Skeletal muscle cell (primary cell): ENCODE measurements at places on chromosomes 2 and 18.
A peak's percentile ranks its signal among the peaks of the same experiment; 100 is the strongest.

DNA sequence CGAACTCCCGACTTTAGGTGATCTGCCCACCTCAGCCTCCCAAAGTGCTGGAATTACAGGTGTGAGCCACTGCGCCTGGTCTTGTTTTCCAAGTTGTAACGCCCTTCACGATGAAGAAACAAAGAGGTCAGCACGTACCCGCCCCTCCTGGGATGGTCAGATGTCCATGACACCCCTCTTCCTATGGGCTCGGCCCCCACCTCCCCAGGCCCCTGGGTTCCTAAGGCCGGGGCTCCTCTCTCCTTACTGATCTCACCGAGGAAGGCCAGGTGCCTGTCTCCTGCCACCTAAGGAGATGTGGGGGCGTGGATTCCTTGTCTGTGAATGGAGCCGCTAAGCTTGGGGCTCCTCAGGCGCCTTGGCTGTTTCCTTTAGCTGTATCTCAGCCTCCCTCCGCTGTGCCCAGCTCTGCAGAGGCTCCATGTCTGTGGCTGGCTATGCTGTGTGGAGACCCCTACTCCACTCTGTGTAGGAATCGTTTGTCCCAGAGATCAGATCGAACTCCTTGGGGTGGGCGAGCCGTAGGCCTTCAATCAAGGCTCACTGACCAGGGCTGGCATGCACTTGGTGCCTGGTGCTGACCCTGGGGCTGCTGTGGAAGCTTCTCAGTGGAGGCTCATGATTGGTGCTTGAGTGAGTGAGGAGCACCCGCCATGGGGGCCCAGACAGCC is 8.8 kb downstream of the COLEC11 start:
- no peak for DNase-seq

DNA sequence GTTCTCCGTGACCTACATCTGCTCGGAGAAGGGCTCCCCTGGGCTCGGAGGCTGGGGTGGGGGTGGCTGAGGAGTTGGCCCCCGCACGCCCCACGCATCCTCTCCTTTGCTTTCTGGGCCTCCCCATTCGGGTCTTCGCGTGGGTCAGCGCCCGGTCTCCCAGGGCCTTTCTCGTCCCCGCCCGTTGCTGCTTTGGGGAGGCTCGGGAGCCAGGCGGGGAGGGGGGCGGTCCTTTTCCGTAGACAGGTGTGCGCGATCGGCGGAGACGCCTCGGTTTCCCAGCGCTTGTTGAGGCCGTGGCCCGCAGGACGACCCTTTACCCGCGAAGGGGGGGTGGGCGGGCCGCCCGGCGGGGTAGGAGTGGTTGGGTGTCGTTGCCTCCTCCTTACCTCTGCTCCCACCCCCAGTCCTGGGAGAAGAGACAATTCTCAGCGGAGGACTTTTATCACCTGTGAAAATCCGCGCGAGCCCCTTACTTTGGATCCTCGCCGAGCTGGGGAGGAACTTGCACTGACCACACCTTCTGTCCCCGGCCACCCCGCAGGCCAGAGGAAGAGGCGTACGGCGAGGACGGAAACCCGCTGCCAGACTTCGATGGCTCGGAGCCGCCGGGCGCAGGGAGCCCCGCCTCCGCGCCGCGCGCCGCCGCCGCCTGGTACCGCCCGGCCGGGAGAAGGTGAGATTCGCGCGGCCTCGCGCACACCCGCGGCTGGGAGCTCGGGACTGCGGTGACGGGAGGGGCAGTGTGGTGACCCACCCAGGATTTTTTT is 2.6 kb downstream of the ADCYAP1 start:
- DNase-seq: no peak

GRCh38 chr2:237254911-237255578 is 158.9 kb downstream of the COL6A3 start:
- peak; percentile 73 for DNase-seq

DNA sequence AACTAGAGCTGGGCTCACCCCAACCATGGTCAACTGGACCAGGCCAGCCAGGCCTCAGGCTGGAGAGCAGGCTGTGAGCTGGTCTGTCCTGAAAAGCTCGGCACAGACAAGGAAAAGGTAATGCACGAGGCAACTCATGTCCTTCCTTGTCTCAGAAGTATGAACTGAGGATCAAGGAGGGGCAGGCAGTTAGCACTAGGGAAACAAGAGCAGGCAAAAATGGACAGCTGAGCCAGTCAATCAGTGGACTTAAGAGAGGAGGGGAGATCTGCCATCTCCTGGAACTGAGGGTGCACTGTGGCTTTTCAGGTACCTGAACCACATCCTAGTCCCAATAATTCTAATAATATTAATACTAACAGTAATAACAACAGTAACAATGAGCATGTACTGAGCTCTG is 20.6 kb upstream of the WIPF1 start:
- no peak for DNase-seq

DNA sequence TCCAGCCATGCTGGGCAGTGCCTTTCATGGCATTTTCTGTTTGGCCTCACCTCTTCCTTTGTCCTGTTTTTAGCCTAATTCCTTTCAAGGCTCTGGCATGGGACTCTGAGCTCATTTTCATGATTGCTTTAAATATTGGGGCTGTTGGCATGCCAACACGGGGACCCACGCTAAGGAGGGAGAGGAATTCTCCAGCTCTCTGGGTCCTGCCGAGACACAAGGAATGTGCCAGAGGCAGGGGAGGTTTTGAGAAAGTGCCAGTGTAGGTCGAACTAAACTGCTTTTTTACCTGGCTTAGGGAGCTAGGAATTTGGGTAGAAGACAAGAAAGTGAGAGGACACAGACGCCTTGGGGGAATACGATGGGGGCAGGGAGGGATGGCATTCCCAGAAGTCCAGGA is 42.3 kb downstream of the RPL37A start:
- no peak for DNase-seq

- DNase-seq: peak; percentile 56
Observed at GRCh38 chr18:9823805-9824473, 61.8 kb upstream of the TXNDC2 start.

- DNase-seq: no peak
Observed at GRCh38 chr2:84865181-84865783, 15.6 kb downstream of the TRABD2A start.

DNA sequence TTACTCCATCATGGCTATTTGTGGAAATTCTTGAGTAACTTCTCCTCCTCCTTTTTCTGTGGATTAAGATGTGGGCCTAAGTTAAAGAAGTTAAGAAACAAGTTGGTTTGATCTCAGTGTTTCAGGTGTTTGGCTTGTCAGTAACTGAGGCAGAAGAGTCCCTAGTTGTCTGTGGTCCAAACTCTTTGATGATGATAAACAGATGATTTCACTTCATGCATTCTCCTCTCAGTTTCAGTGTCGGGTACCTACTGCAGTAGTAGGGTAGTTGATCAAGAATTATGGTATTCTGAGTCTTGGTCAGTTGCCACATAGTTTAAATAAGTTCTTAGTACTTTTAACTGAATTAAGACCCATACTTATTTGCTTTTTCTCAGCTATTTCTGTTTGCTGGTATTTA is 85.6 kb downstream of the NCOA1 start:
- DNase-seq: no peak

DNA sequence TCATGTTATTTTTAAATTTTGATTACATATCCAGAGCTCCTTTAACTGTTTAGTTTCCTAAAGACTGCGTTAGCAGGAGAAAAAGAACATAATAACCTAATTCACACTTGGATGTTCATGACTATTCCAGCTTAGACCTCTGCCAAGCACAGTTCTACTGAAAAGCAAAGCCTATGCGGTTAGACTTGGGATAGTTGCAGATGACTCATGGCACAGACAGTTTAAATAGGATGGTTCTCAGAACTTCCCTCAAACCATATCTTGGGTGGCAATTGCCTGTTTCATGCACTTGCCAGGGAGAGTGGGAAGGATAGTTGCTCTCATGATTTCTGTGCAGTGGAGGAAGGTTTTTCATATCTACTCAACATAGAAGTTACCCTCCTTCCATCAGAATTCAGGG is 149.7 kb upstream of the KLHL29 start:
- no peak for DNase-seq

- peak; percentile 31 for DNase-seq
Observed at GRCh38 chr2:241584436-241584835, 25.9 kb downstream of the BOK start.

- DNase-seq: no peak
Observed at GRCh38 chr2:128437204-128437565, 118.5 kb upstream of the HS6ST1 start.

- DNase-seq: no peak
Observed at GRCh38 chr2:136490100-136490499, 275.2 kb upstream of the THSD7B start.

GRCh38 chr2:235749121-235749770 is 255.4 kb downstream of the AGAP1 start:
- DNase-seq: no peak

DNA sequence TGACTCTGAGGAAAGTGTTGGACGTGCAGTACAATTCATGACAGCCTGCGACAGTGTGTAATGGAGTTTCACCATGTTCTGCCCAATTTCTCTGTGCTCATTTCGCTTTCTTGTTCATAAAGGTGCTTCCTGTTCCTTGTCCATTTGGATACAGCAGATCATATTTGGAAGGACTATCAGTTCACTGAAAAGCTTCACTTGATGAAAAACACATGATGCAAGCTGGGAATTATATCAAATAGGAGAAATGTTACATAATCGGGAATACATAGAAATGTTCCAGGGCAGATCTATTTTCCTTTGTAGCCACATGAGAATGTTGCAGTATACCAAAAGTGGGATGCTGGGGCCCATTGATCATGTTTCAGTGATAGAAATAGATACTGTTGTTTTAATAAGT is 266.3 kb upstream of the SLC14A2 start:
- DNase-seq: no peak

GRCh38 chr2:117979911-117980701 is 33.8 kb downstream of the CCDC93 start:
- DNase-seq: no peak

- no peak for DNase-seq
Observed at GRCh38 chr18:56652802-56653201, 1.6 kb downstream of the WDR7 start.

- no peak for DNase-seq
Observed at GRCh38 chr2:32166115-32166574, 481 bp downstream of the SLC30A6 start.

GRCh38 chr18:30485078-30485477 is 557.5 kb downstream of the DSC3 start:
- no peak for DNase-seq

GRCh38 chr18:79683626-79684282 is 4.2 kb downstream of the CTDP1 start:
- no peak for DNase-seq

GRCh38 chr2:26465266-26465925 is 12.5 kb downstream of the OTOF start:
- DNase-seq: no peak

GRCh38 chr18:8686611-8687010 is 18.7 kb upstream of the MTCL1 start:
- no peak for DNase-seq
